Immature natural killer cell (primary cell): ENCODE measurements at places on chromosomes 13 and 19. TPM values are rescaled to one million over a fixed set of nuclear protein-coding genes. Genes with fewer than 3 reads are reported as not detected.

Gene ZNF793
- 2.1 TPM for polyA plus RNA-seq

DNA sequence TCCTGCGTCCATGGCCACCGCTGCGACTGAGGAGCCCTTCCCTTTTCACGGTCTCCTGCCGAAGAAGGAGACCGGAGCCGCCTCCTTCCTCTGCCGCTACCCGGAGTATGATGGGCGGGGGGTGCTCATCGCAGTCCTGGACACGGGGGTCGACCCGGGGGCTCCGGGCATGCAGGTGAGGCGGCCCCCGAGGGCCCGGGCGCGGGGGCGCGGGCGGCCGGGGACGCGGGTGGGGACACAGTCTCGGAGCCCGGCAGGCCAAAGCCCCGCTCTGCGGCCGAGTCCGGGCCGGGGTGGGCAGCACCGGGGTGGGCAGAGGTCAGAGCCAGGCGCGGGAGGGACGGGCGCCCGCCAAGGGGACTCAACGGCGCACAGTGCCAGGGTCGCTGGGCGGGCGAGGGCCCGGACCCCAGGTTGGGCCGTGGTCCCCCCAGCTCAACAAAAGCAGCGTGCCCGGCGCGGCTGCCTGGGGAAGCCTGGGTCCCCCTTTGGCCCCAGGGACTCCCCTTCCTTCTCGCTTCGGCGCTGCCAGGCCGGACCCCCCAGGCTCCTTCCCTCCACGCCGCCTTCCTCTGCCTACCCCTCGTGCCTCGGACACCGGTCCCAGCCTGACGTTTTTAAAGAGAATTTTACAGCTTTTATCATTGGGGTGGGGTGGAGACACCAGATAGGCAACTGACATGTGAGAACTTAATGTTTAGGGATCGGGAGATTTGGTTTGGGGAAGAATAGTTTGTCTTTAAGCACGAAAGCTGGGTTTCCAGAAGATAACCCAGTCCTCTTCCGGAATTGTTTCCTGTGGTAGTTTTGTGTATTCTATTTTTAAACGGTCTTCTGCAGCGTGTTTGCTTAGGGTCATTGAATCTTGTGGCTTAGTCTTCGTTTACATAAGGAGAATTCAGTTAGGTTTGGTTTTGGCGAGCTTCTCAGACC lies 509 bp downstream of the TPP2 start:
- peak; percentile 26 for DNase-seq

- DNase-seq = no peak
Observed at GRCh38 chr13:97327506-97328221, 105.5 kb downstream of the MBNL2 start.

Gene MYPOP
- polyA plus RNA-seq = 0.13 TPM

GRCh38 chr19:54179921-54180461 lies 7.0 kb upstream of the TMC4 start:
- no peak for DNase-seq

Gene SOX1
- polyA plus RNA-seq = not detected

Gene LIN7B
- 6.9 TPM for polyA plus RNA-seq

DNA sequence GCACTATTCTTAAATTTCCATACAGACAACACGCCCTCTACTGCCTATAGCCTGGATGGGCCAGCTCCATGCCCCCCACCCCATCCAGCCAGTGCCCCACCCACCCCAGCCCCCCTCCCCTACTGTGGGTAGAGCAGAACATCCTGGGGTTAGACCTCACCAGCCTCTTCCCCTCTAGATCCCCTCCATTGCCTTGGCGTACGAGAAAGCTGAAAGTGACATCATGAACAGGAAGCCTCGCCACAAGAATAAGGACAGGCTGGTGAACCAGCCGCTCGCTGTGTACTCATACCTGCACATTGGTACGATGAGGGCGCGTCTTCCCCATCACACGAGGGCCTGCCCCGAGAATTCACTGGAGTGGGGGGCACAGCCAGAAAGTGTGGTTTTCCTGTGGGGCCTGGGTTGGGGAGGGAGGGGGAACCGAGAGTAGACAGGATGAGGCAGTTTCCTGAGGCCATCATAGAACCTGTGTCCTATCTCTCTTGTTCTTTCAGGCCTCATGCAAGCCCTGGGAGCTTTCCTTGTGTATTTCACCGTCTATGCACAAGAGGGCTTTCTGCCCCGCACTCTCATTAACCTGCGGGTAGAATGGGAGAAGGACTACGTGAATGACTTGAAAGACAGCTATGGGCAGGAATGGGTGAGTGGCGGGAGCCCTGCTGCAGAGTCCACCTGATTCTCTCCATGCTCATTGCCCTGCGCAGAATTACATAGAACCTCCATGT lies 29.1 kb downstream of the ATP12A start:
- DNase-seq = peak; percentile 58
